ENCODE measurements at places on chromosomes 1 and 21. TPM values are rescaled to one million over a fixed set of nuclear protein-coding genes. Genes with fewer than 3 reads are reported as not detected.

The IQCC gene
- 3.3 TPM for total RNA-seq

The AUNIP gene
- 1.8 TPM for total RNA-seq

The RIPPLY3 gene
- total RNA-seq: 0.39 TPM

The TGFBR3 gene
- 47.1 TPM for total RNA-seq

The GUCA2A gene
- not detected for total RNA-seq

The TRIM58 gene
- total RNA-seq: 4.7 TPM

The NBPF8 gene
- 9.5 TPM for total RNA-seq

The NRAS gene
- total RNA-seq: 47.5 TPM

The LCK gene
- 0.50 TPM for total RNA-seq

The MFSD2A gene
- 15.7 TPM for total RNA-seq

The HUNK gene
- 4.8 TPM for total RNA-seq

The SPAG17 gene
- total RNA-seq: 11.7 TPM

The CFAP107 gene
- 0.69 TPM for total RNA-seq

The AXDND1 gene
- 2.4 TPM for total RNA-seq

The BACE2 gene
- 33.5 TPM for total RNA-seq

The LCE3D gene
- total RNA-seq: not detected
